ENCODE measurements at places on chromosomes 13 and 19.

DNA sequence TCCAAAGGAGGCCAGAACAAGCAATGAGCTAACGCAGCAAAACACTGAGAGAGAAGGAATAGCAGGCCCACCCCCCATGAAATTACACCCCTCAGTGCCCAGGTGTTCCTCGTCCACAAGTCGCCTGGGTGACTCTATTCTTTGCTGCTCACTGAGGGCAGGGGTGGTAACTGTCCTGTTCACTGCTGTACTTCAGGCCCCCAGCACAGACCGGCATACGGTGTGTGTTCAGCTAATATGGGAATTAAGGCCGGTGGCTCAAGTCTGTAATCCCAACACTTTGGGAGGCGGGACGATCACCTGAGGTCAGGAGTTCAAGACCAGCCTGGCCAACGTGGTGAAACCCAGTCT, 31.9 kb downstream of the DHRS12 start:
- no peak for DNase-seq

- no peak for DNase-seq
Measured at GRCh38 chr13:101554420-101555125, 102.1 kb downstream of the ITGBL1 start.

DNA sequence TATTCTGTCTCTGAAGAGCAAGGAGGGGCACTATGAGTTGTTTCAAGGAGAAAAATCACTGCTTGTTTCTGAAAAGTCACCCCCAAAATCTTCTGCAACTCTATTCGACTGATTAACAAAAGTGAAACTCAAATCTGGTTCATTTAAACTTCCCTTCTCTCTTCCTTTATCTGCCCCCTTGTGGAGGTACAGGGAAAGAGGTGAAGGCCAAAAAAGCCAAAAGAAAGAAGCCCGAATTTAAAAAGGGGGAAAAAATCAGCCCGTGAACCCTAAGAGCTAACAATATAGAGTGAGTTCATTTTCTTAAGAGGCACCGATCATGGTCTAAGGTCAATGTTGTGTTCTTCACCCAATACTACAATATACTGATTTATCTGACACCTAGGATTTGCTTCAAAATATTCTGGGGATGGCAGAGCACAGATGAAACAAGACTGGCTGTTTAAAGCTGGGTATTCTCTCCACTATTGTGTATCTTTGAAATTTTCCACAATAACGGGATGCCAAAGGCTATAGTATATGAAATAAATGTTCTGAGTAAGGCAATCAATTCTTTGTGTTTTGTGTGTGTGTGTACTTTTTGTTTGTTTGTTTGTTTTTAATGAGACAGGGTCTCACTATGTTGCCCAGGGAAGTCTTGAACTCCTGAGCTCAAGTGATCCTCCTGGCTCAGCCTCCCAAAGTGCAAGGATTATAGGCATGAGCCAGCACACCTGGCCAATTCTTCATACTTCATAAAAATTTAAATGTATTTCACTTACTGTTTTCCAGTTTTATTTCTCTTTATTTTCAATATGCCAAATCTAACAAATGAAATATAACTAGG, 55.0 kb upstream of the EEF1AKMT1 start:
- DNase-seq, result no peak

- DNase-seq, result no peak
Measured at GRCh38 chr19:13281567-13282291, 131.5 kb downstream of the IER2 start.

DNA sequence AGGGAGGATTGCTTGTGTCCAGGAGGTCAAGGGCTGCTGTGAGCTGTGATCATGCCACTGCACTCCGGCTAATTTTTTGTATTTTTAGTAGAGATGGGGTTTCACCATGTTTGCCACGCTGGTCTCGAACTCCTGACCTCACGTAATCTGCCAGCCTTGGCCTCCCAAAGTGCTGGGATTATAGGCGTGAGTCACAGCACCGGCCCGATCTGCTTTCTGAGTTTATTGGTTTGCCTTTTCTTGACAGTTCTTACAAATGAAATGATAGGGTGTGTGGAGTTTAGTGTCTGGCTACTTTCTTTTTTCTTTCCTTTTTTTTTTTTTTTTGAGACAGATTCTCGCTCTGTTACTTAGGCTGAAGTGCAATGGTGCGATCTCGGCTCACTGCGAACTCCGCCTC, 848 bp downstream of the C19orf44 start:
- no peak for DNase-seq

- no peak for DNase-seq
Measured at GRCh38 chr19:28927456-28927855, 285.5 kb downstream of the UQCRFS1 start.

GRCh38 chr19:39937094-39937720, 2.8 kb upstream of the FCGBP start:
- DNase-seq, result no peak

DNA sequence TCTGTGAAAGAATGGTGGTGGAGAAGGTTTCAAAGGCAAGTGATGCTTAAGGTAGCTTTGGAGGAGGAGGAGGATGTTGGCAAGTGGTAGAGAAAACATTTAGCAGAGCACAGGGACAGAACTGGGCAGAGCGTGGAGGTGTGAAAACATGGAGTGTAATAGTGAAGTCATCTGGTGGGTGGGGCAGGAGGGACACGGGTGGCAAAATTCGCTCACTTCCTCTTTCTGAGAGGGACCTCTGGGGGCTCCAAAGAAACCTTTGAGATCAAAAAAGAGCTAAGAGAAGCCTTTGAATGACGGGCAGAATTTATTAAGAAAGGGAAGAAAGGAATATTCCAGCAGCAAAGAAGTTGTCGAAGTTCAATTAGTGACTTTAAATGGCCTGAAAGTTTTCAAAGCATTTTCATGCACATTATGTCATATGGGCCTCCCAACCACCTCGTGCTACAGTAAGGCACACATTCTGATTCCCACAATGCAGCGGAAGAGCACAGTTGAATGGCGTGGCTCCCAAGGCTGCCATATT, 82.8 kb downstream of the STARD13 start:
- DNase-seq, result no peak

DNA sequence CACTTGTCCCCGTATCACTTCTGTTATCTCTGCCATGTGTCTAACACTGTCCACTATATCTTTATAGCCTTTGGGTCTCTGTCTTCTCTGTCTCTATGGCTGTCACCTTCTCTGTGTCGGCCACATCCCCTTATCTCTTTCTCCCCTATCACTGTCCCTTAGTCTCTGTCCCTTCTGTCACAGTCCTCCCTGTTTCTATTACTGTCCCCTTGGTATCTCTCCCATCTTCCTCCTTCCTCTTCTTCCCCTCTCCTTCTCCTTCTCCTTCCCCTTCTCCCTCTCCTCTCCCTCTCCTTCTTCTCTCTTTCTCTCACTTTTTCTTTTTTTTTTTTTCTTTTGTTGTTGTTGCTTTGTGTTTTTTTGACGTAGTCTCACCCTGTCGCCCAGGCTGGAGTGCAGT, 34.7 kb upstream of the LRRC4B start:
- no peak for DNase-seq

GRCh38 chr13:29713839-29714238, 118.4 kb upstream of the SLC7A1 start:
- DNase-seq, result no peak

DNA sequence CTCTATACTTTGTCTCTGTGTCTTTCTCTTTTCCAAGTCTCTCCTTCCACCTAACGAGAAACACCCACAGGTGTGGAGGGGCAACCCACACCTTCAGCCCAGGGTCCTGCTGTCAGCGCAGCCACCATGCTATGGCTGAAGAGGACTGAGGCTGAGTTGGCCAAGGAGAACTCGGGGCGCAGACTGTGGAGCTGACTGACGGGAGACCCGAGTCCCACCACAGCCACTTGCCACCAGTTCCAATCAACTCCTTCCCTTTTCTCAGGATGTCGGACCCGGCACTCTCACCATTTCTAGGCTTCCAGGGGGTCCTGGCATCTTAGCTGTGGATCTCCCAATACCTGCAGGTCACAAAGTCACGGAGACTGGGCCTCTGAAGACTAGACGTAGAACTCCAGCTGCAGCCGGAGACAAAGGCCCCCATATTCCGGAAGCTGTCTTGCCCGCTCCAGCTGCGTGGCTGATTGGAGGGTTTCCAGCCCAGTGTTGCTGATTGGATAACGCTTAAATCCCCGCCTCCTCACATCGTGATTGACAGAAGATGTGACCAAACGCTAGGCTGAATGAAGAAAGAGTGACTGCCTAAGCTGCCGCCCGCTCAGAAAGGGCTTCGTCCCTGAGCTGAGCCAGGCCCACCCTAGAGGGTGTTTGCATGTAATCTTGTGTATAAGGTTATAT, 63.6 kb downstream of the ZNF429 start:
- DNase-seq, result peak; percentile 34

GRCh38 chr13:38718374-38718773, 31.5 kb downstream of the FREM2 start:
- no peak for DNase-seq

DNA sequence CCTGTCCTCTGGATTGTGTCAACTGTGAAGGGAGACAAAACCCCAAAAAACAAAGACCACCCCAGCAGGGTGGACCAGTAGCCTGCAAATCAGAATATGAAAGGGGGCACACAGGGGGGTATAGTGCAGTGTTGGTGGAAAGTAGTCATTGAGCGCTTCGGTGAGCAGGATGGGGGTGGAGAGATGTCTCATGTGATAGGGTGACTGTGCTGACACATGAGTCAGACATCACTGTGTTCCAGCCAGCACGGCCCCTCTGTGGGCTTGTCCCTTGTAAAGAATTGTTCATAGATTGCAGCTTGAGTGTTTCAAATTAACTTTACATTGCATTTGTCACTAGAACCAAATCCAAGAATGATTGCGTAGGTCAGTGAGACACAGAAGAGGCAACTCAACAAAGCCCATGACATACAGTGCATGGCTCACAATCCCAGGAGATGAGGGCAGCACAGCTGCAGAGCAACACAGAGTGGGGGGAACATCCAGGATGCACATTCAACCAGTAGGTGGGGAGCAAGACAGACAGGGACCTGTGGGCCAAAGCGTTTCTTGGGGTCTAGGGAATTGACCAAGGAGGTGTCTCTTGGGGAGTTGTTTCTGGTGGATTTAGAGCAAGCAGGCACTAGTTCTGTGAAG, 7.5 kb downstream of the ZNF440 start:
- DNase-seq, result no peak

DNA sequence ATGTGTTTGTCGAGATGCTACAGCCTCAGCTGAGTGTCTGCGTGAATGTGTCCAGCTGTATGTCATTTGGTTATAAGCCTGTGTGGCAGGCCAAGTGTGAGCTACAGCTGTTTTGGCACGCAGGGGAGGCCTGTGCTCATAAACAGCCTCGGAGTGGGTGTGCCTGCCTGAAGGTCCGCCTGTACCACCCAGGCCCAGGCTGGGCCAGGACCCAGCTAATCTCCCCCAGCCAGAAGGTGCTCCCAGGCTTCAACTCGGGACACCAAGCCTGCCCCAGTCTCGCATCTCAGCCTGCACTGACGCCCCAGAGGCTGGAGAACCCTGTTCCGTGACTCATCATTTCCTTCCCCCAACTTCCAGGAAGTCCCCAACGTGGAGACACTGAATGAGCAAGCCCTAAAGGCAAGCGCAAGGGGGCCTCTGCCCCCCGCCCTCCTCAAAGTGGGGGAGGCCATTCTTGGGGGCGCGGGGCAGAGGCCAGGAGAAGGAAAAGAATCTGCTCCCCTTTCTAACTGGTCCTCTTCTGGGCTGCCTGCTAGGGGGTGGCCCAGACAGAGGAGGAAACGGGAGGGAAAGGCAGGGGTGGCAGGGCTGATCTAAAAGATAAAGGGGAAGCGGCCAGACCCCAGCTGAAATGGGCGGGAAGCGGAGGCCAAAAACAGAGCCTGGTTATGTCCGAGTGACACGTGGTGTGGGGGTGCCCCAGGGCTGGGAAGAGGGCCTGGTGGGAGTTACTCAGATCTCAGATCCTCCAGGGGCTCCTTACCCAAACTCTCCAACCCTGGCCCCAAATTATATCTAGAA, 2.0 kb downstream of the SLC1A5 start:
- peak; percentile 62 for DNase-seq

DNA sequence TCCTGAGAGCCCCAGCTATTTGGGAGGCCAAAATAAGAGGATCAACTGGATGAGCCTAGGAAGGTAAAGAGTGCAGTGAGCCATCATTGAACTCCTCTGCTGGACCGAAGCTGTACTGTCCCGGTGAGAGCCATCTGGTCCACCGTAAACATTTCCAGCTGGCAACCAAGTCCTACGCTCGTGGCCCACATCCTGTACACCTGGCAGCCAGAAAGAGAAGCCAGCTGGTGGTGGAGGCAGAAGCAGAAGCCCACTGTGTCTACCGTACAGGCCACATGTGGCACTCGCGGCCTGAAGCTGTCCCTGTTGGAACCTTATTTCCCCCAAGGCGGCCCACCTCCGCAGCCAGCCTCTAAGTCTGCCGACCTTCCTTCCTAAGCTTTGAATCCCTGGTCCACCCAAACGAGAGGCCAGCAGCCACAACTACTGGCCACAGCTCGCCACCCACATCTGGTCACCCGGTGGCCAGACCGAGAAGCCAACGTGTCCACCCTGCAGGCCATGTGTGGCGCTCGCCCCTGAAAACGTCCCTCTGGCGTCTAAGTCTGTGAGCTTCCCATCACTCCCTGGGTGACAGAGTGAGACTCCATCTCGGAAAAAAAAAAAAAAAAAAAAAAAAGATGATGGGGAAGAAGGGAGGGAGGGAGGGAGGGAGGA, 14.2 kb upstream of the ZNF91 start:
- no peak for DNase-seq

GRCh38 chr13:102220681-102221228, 181.1 kb downstream of the FGF14 start:
- DNase-seq, result no peak

DNA sequence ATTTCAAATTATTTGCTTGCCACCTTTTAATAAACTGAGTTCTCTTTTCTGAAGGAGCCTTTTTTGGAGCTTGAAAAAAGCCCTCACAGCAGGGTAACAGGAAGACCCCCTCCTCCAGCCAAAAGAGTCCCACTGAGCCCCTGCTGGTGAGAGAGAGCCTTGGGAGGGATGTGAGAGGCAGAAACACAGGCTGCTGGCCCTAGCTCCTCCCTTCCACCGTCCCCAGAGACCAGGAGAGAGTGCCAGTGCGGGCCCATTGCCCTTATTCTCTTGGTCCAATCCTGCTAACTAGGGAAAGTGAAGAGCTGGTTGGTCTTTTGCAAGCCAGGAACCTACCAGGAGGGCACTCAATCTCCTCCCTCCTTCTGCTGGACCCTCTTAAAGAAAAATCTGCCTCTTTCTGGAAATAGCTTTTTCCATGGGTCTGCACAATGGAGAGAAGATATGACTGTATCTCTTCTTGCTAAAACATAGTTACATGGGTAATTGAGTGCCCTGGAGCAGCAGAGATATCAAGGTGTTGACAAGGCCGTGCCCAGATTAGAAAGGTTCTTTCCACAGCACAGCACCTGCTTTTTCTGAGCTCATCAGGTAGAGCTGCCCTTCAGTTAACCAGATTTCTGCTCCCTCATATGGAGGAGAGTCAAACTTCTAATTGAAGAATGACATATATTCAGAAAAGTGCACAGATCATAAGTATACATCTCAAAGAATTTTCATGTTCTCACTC, 113.9 kb downstream of the LRCH1 start:
- no peak for DNase-seq

GRCh38 chr13:44760434-44760833, 184.3 kb upstream of the TSC22D1 start:
- no peak for DNase-seq

- DNase-seq, result no peak
Measured at GRCh38 chr19:17835182-17836006, 12.4 kb downstream of the JAK3 start.
